ENCODE measurements at places on chromosomes 6 and 20.

DNA sequence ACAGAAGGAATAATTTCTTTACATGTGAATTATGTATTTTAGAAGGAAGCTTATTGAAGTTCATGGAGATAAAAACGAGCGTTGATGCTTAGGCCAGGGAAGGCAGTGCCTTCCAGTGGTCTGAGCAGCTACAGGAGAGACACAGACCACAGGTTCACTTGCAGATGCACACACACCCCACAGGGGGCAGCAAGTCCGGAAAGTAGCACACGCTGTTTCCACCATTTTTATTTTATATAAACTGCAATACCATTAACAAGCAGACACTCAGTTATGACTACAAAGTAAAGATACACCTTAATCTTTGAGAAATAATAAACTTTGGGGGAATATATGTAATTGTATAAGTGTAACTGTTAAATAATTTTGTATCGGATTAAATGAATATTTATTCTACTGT, 13.5 kb upstream of the DACT2 start:
- no peak overlapping the region for H3K4me3 ChIP-seq
- H3K27me3 ChIP-seq: no peaks in the 10 kb centered on the region
- peak; percentile 43 for DNase-seq
- no peaks in the 10 kb centered on the region for H3K36me3 ChIP-seq
- no peaks in the 10 kb centered on the region for H3K4me1 ChIP-seq

DNA sequence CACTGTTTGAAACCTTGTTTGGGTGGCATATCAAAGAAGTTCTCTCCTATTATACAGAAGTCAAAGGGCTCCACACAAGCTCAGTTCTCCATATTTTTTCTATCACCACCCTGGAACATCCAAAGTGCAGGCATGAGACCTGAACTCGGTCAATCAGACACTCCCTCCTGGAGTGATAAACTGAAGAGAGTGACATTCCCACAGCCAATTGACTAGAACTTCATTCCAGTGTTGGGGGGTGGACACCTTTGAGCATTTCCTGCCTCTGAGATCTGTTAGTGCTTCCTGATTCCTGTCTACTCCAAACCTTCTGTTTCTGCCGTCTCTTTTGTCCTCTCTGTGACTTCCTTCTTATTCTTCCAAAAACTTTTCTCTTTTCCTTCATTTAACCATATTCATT, 220.7 kb upstream of the NOX3 start:
- no peak for DNase-seq
- no peak overlapping the region for H3K4me3 ChIP-seq
- H3K4me1 ChIP-seq: no peaks in the 10 kb centered on the region
- H3K27me3 ChIP-seq: no peaks in the 10 kb centered on the region

DNA sequence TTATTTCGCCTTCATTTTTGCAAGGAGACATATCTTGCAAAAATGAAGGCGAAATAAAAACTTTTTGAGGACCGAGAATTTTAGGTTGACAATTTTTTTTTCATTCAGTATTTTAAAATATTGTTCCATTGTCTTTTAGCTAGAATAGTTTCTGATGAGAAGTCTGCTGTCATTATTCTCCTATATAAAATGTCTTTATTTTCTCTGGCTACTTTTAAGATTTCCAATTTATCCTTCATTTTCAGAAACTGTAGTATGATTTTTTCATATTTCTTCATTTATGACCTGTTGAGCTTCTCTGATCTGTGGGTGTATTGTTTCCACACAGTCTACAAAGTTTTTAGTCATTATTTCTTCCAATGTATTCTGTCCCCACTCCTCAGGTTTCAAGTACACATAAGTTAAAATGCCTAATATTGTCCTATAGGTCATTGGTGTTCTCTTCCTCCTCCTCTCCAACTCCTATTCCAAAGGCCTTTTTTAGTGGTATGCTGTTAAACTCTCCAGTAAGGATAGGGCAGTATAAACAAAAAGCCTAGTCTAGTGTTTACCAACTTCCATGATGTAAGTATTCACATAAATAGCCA, 15.7 kb downstream of the AHI1 start:
- no peaks in the 10 kb centered on the region for H3K27me3 ChIP-seq
- H3K4me3 ChIP-seq: no peak overlapping the region
- H3K27ac ChIP-seq: no peak overlapping the region
- peaks cover 4% of the 10 kb centered on the region for H3K36me3 ChIP-seq

- no peaks in the 10 kb centered on the region for H3K36me3 ChIP-seq
- H3K4me1 ChIP-seq: no peaks in the 10 kb centered on the region
- DNase-seq: no peak
- H3K27me3 ChIP-seq: no peaks in the 10 kb centered on the region
Measured at GRCh38 chr20:24608926-24609667, 139.7 kb downstream of the SYNDIG1 start.

- DNase-seq: no peak
- H3K27ac ChIP-seq: no peak overlapping the region
- no peaks in the 10 kb centered on the region for H3K36me3 ChIP-seq
Measured at GRCh38 chr20:51985013-51985415, 182.7 kb upstream of the SALL4 start.

GRCh38 chr6:149213829-149214228, 103.7 kb upstream of the TAB2 start:
- H3K27ac ChIP-seq: no peak overlapping the region
- H3K4me3 ChIP-seq: no peak overlapping the region
- no peaks in the 10 kb centered on the region for H3K4me1 ChIP-seq
- DNase-seq: no peak

- DNase-seq: no peak
- no peak overlapping the region for H3K4me3 ChIP-seq
- no peaks in the 10 kb centered on the region for H3K4me1 ChIP-seq
Measured at GRCh38 chr6:135703007-135703406, 148.5 kb upstream of the PDE7B start.

DNA sequence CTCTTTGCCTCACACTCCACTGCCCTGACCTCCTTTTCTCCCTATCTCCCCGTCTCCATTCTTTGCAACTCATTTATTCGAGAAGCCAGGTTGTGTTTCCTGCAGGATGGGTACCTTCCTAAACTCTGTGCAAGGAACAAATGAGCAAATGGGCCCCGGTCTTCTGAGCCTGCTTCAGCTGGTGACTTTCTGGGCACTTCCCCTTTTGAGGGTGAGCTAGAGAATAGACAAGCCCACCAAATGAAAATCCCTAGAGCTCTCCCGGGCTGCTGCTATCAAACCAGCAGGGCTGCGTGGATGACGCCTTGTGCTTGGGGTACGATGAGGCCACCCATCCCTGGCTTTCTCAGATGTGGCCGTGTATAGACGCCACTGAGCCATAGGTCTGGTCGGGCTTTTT, 91.0 kb upstream of the FOXA2 start:
- no peaks in the 10 kb centered on the region for H3K36me3 ChIP-seq
- H3K27me3 ChIP-seq: no peaks in the 10 kb centered on the region
- no peak overlapping the region for H3K4me3 ChIP-seq
- no peak overlapping the region for H3K27ac ChIP-seq
- no peak for DNase-seq

DNA sequence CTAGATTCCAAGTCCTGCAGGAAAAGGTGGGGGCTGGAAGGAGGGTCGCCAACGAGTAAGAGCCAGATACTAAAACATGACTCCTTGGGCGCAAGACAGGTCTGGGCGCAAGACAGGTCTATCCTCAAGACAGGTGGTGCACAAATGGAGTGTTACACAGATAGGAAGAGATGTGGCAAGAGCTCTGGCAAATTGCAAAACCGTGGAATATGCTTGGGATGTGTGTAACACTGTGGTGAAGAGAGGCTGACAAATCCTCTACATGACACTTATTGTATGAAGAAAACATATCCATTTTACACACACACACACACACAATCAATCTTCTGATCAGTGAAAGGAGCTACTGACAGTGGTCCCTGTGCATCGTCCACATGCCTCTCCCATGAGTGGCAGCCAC, 77.6 kb downstream of the TBC1D7 start:
- no peak overlapping the region for H3K4me3 ChIP-seq
- no peaks in the 10 kb centered on the region for H3K27me3 ChIP-seq
- no peaks in the 10 kb centered on the region for H3K4me1 ChIP-seq
- no peak overlapping the region for H3K27ac ChIP-seq
- no peak for DNase-seq
- no peaks in the 10 kb centered on the region for H3K36me3 ChIP-seq

GRCh38 chr6:79241228-79241627, 6.7 kb upstream of the HMGN3 start:
- no peaks in the 10 kb centered on the region for H3K27me3 ChIP-seq
- no peaks in the 10 kb centered on the region for H3K36me3 ChIP-seq
- no peak overlapping the region for H3K27ac ChIP-seq
- no peak overlapping the region for H3K4me3 ChIP-seq

GRCh38 chr6:14738933-14739332, 506.9 kb upstream of the JARID2 start:
- H3K4me3 ChIP-seq: no peak overlapping the region
- H3K36me3 ChIP-seq: no peaks in the 10 kb centered on the region
- DNase-seq: no peak
- no peaks in the 10 kb centered on the region for H3K27me3 ChIP-seq
- H3K27ac ChIP-seq: no peak overlapping the region

DNA sequence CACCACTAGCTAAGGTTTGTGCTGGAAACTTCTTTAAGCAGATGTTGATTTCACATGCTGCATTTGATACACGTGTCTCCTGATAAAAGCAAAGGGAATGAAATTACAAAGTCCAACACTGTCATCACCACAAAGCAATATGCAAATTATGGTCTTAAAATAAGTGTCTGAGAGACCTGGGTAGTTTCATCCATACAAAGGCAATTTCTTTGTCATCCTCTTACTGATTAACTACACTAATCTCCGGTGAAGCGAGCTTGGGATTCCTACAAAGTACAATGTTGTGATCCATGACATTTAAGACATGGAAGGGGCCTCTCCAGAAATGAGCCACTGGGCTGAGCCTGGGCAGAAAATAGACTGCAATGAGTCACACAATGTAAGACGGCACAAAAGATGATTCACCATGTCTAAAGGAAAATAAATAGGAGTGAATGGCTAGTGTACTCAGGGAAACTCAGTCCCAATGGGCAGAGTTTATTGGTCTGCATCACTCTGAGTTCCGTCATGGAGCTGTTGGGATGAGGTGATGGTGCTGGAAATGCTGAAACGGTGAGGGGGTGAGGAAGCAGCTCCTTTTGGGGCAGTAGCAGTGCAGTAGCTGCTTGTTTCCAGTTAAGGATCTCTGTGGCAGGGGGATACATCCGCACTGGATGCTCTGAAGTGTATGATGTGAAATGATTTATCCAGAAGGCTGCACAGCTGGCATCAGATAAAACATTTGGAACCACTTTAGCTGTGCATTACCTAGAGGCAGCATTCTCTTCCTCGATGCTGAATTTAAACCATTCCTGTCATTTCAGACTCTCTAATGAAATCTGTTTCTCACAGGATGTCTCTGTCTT, 103.3 kb downstream of the IBTK start:
- DNase-seq: no peak
- H3K27me3 ChIP-seq: no peaks in the 10 kb centered on the region
- no peaks in the 10 kb centered on the region for H3K4me1 ChIP-seq
- no peak overlapping the region for H3K4me3 ChIP-seq
- no peak overlapping the region for H3K27ac ChIP-seq

DNA sequence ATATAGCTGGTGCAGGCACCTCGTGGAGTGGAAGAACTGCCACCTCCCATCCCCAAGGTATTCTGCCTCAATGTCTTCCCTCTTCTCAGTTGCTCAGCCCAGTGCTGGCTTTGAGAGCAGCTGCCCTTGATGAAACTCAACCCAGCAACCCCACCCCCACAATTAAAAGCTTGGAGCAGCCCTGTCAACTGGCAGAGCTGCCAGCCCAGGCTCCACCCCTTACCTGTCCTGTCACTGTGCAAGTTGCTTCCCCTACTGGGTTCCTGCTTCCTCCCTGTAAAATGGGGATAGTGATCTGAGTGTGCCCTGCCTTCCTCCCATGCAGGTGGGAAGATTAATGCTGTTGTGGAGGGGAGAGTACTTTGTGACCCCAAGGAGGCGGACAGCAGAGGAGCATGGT, 4.5 kb downstream of the TMEM63B start:
- H3K4me1 ChIP-seq: peaks cover 18% of the 10 kb centered on the region
- no peaks in the 10 kb centered on the region for H3K36me3 ChIP-seq
- no peaks in the 10 kb centered on the region for H3K27me3 ChIP-seq
- peak; percentile 88 for DNase-seq

DNA sequence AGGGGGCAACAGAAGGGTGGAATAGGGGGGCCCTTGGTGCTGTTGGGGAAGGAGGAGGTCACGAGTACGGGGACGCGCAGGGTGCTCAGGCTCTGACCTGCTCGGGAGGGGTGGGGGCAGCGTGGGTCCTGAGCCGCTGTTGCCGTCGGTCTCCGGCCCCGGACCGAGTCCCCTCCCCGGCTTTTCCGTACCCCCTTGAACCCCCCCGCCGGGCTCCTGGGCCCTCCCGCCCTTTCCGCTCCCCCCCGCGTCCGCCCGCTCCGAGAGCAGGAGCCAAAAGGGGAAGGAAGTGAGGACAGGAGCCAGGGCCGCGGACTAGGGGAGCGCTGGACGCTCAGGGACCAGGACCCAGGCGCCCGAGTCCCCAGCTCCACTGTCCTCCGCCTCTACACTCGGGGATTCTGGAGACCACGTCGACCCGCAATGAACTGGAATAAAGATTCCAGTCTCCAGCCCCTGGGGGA, at the start of gene RGL2:
RGL2 (minus strand) TSS at position 170 of the 464 bp plus-strand sequence. CDS start 332 bp downstream, outside the sequence.
- peak within 1 kb of the TSS; percentile 98 for H3K27ac ChIP-seq
- no peaks in the 10 kb centered on the region for H3K36me3 ChIP-seq
- DNase-seq: peak; percentile 82
- H3K4me3 ChIP-seq: peak within 1 kb of the TSS; percentile 64
- peaks cover 9% of the 10 kb centered on the region for H3K4me1 ChIP-seq

GRCh38 chr6:42929821-42930360, 611 bp downstream of the CNPY3 start:
- H3K36me3 ChIP-seq: peaks cover 6% of the 10 kb centered on the region
- no peaks in the 10 kb centered on the region for H3K27me3 ChIP-seq
- peaks cover 6% of the 10 kb centered on the region for H3K4me1 ChIP-seq
- H3K27ac ChIP-seq: peak overlapping the region; percentile 95
- DNase-seq: no peak

GRCh38 chr6:156889469-156889868, 112.3 kb downstream of the ARID1B start:
- DNase-seq: no peak
- no peak overlapping the region for H3K27ac ChIP-seq
- no peaks in the 10 kb centered on the region for H3K27me3 ChIP-seq
- no peaks in the 10 kb centered on the region for H3K4me1 ChIP-seq
- H3K36me3 ChIP-seq: no peaks in the 10 kb centered on the region

- no peak overlapping the region for H3K27ac ChIP-seq
- H3K27me3 ChIP-seq: no peaks in the 10 kb centered on the region
- no peaks in the 10 kb centered on the region for H3K4me1 ChIP-seq
- H3K4me3 ChIP-seq: no peak overlapping the region
- DNase-seq: no peak
- no peaks in the 10 kb centered on the region for H3K36me3 ChIP-seq
Measured at GRCh38 chr6:22062807-22063408, 233.9 kb downstream of the PRL start.

All from colonic mucosa (tissue), 4 donors.